Mesendoderm (in vitro differentiated cells): ENCODE measurements at places on chromosomes 6 and 20.
A peak's percentile ranks its signal among the peaks of the same experiment; 100 is the strongest.

GRCh38 chr6:14720411-14721102, 525.3 kb upstream of the JARID2 start:
- no peaks in the 10 kb centered on the region for H3K36me3 ChIP-seq
- no peak overlapping the region for H3K4me3 ChIP-seq
- no peak overlapping the region for H3K27ac ChIP-seq

GRCh38 chr6:57305761-57306160, 11.7 kb upstream of the PRIM2 start:
- no peak overlapping the region for H3K27ac ChIP-seq
- H3K36me3 ChIP-seq, result no peaks in the 10 kb centered on the region
- H3K4me3 ChIP-seq, result no peak overlapping the region
- no peaks in the 10 kb centered on the region for H3K27me3 ChIP-seq

- peak; percentile 91 for DNase-seq
- H3K4me3 ChIP-seq, result no peak overlapping the region
- H3K27me3 ChIP-seq, result no peaks in the 10 kb centered on the region
- no peaks in the 10 kb centered on the region for H3K36me3 ChIP-seq
- no peaks in the 10 kb centered on the region for H3K4me1 ChIP-seq
- peak overlapping the region; percentile 49 for H3K27ac ChIP-seq
Measured at GRCh38 chr6:75396005-75396800, 97.4 kb downstream of the FILIP1 start.

DNA sequence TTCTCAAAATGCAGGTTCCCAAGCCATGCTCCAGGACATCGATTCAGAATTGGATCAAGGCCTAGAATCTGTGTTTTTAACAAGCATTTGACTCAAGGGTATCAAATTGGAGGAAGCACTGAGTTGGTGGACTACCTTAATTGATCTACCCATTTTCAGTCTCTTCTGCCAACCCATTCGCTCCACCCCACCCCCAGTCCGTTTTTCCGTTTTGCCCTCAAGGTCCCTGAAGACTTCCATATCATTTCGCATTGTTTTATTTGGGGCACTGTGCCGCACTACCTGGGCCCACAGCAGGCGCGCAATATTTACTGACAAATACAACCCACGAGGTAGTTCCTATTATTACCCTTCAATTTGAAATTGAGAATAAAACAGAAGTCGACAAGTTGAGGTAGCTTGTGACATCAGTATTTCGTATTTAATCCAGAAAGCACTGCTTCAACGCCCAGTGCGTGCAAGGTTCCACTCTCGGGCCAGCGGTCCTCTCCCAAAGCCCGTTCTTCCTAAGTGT, 557 bp upstream of the DHX35 start:
- no peaks in the 10 kb centered on the region for H3K36me3 ChIP-seq
- H3K4me3 ChIP-seq, result peak overlapping the region; percentile 75
- no peak for DNase-seq
- no peaks in the 10 kb centered on the region for H3K4me1 ChIP-seq
- H3K27me3 ChIP-seq, result no peaks in the 10 kb centered on the region

DNA sequence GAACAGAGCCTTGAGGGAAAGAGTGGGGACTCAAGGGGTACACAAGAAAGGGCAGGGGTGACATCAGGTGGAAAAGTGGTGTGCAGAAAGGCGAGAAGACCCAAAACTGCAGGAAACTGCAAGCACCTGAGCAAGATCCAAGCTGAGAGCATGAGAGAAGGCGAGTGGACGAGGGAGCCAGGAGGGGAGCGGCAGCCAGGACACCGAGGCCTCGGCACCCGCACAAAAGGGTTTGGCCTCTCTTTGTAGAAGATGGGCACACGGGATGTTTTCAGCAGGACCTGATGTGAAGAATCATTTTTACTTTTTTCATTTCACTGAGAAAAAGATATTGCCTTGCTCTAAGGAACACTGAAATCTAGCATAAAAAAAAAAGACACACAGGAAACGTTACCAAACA, 82.1 kb upstream of the FOXQ1 start:
- H3K36me3 ChIP-seq, result no peaks in the 10 kb centered on the region
- no peak overlapping the region for H3K27ac ChIP-seq
- no peaks in the 10 kb centered on the region for H3K4me1 ChIP-seq
- no peak for DNase-seq
